ENCODE measurements at places on chromosomes 13 and 19. TPM values are rescaled to one million over a fixed set of nuclear protein-coding genes. Genes with fewer than 3 reads are reported as not detected.

DNA sequence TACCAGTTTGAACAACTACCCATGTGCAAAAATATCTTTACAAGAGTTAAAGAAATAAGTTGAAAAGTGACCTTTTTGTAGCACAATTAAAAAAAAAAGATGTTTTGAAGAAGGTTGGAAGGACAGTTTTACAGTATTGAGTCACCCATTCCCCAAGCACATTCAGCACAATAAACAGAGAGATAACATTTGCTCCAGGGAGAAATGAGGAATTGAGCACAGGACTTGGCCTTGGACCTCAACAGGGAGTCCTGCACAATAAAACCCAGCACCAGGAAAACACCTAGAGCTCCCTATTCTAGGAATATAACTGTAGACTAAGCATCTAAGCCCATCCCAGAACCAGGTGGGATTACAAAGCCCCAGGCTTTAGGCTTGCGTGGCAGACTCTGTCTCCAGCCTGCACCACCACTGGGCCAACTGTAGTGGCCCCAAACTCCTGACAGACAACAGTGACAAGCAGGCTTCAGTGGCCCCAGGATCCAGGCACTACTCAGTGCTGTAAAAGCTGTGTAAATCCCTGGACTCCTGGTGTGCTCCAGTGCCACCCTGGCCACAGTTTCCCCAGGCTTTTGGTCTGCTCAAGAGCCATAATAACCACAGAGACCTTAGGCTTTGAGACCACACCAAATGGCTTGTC lies 857.2 kb downstream of the SLITRK1 start:
- no peaks in the 10 kb centered on the region for H3K36me3 ChIP-seq
- H3K4me1 ChIP-seq: no peaks in the 10 kb centered on the region
- no peaks in the 10 kb centered on the region for H3K27me3 ChIP-seq
- H3K4me3 ChIP-seq: no peak overlapping the region

DNA sequence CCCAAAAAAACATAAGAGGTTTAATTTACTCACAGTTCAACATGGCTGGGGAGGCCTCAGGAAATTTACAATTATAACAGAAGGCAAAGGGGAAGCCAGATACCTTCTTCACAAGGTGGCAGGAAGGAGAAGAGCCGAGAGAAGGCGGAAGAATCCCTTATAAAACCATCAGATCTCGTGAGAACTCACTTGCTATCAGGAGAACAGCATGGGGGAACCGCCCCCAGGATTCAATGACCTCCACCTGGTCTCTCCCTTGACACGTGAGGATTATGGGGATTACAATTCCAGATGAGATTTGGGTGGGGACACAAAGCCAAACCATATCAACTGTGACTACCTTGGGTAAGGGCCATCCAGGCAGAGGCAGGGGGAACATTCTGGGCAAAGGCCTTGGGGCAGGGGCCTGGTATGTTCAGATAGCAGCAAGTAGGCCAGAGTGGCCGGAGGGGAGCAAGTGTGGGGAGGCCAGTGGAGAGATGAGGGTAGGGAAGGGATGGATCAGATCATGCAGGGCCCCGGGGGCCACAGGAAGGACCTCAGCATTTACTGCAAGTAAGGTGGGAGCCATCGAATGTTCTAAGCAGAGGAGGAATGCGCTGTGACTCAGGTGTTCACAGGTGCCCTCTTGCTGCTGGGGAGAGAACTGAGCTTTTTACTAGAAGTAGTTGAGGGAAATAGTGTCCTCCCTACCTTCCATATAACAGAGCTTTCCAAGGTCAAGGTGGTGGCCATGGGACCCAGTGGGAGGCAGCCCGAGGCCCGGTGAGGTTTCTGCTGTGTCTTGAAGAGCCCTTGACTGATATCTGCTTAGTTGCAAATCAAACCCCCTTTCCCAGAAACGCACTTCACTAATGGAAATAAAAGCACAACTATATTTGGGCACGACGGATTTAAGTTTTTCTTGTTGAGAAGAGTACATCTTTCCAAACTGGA lies 18.0 kb downstream of the RAB3D start:
- no peak overlapping the region for H3K4me3 ChIP-seq
- H3K36me3 ChIP-seq: no peaks in the 10 kb centered on the region
- H3K4me1 ChIP-seq: no peaks in the 10 kb centered on the region
- DNase-seq: no peak
- H3K27me3 ChIP-seq: no peaks in the 10 kb centered on the region

- H3K36me3 ChIP-seq: no peaks in the 10 kb centered on the region
- no peak for DNase-seq
- H3K4me3 ChIP-seq: no peak overlapping the region
- no peaks in the 10 kb centered on the region for H3K27me3 ChIP-seq
- H3K4me1 ChIP-seq: no peaks in the 10 kb centered on the region
- no peak overlapping the region for H3K27ac ChIP-seq
Measured at GRCh38 chr19:42407085-42407815, 17.2 kb upstream of the CNFN start.

GRCh38 chr13:41693434-41693833 lies 236.1 kb downstream of the RGCC start:
- no peaks in the 10 kb centered on the region for H3K27me3 ChIP-seq
- H3K4me1 ChIP-seq: peaks cover 5% of the 10 kb centered on the region
- no peak for DNase-seq
- H3K4me3 ChIP-seq: no peak overlapping the region
- H3K27ac ChIP-seq: no peak overlapping the region

NR2C2AP gene
- total RNA-seq: 11.9 TPM

Measured in aorta (tissue), 5 donors.